A549 treated with Mapracorat at 1 μM for 4 hours (cell line): ENCODE measurements at places on chromosomes 16 and 17. TPM values are rescaled to one million over a fixed set of nuclear protein-coding genes. Genes with fewer than 3 reads are reported as not detected.

KCNG4 gene
- not detected in 5 replicates for total RNA-seq

KIAA0753 gene
- total RNA-seq, result 17.5 to 20.8 TPM (median 19.1 TPM) in 5 replicates

DNAI2 gene
- total RNA-seq, result not detected in 5 replicates

ASGR1 gene
- 0.77 to 1.3 TPM (median 1.0 TPM) in 5 replicates for total RNA-seq

OSGIN1 gene
- total RNA-seq, result 17.1 to 33.8 TPM (median 18.6 TPM) in 5 replicates

KRTAP4-3 gene
- total RNA-seq, result not detected in 5 replicates

TMC8 gene
- 0.16 to 0.27 TPM (median 0.26 TPM) in 5 replicates for total RNA-seq

RSL1D1 gene
- total RNA-seq, result 209 to 273 TPM (median 227 TPM) in 5 replicates

SLC12A3 gene
- not detected in 5 replicates for total RNA-seq

PDE6G gene
- total RNA-seq, result 1.4 to 3.3 TPM (median 2.0 TPM) in 5 replicates

CX3CL1 gene
- 0.07 to 0.18 TPM (median 0.12 TPM) in 5 replicates for total RNA-seq

TEKT1 gene
- 0.04 to 0.23 TPM (median 0.07 TPM) in 4 of 5 replicates, not detected in the other for total RNA-seq

PRSS8 gene
- total RNA-seq, result 1.1 to 2.2 TPM (median 1.5 TPM) in 5 replicates

SBK1 gene
- 0.19 to 0.36 TPM (median 0.26 TPM) in 5 replicates for total RNA-seq

ANKFY1 gene
- 23.7 to 31.9 TPM (median 30.3 TPM) in 5 replicates for total RNA-seq

GPT2 gene
- total RNA-seq, result 8.1 to 11.5 TPM (median 10.7 TPM) in 5 replicates

PCGF2 gene
- total RNA-seq, result 35.7 to 63.3 TPM (median 58.9 TPM) in 5 replicates

CDH15 gene
- 0.07 to 0.15 TPM (median 0.08 TPM) in 5 replicates for total RNA-seq

CAPN15 gene
- 39.5 to 81.2 TPM (median 72.0 TPM) in 5 replicates for total RNA-seq

RASD1 gene
- 1.4 to 1.7 TPM (median 1.5 TPM) in 5 replicates for total RNA-seq

CCL5 gene
- total RNA-seq, result 1.1 to 1.5 TPM (median 1.2 TPM) in 5 replicates

TMEM100 gene
- 0.15 TPM in 1 of 5 replicates, not detected in the others for total RNA-seq

CDT1 gene
- 24.3 to 34.5 TPM (median 31.0 TPM) in 5 replicates for total RNA-seq

RNF112 gene
- 0.57 to 1.4 TPM (median 0.92 TPM) in 5 replicates for total RNA-seq

SRCIN1 gene
- 1.3 to 2.9 TPM (median 2.4 TPM) in 5 replicates for total RNA-seq

MT3 gene
- total RNA-seq, result 0.29 to 0.64 TPM (median 0.48 TPM) in 3 of 5 replicates, not detected in the others

PRSS33 gene
- not detected in 5 replicates for total RNA-seq

PRAC2 gene
- not detected in 5 replicates for total RNA-seq

CORO1A gene
- total RNA-seq, result 2.0 to 3.6 TPM (median 2.8 TPM) in 5 replicates

SPATA33 gene
- total RNA-seq, result 13.2 to 18.6 TPM (median 17.5 TPM) in 5 replicates

PDIA2 gene
- 0.11 to 0.65 TPM (median 0.42 TPM) in 5 replicates for total RNA-seq

NOTUM gene
- total RNA-seq, result 0.31 to 0.53 TPM (median 0.39 TPM) in 5 replicates

CRHR1 gene
- total RNA-seq, result 0.07 to 0.28 TPM (median 0.17 TPM) in 4 of 5 replicates, not detected in the other

RUNDC3A gene
- total RNA-seq, result 0.74 to 1.1 TPM (median 0.83 TPM) in 5 replicates

MARVELD3 gene
- total RNA-seq, result 0.19 to 0.34 TPM (median 0.29 TPM) in 5 replicates

SLX4 gene
- 3.5 to 5.3 TPM (median 4.7 TPM) in 5 replicates for total RNA-seq

C1QTNF1 gene
- 41.8 to 54.0 TPM (median 46.9 TPM) in 5 replicates for total RNA-seq

RHBDF1 gene
- total RNA-seq, result 22.6 to 32.3 TPM (median 29.3 TPM) in 5 replicates

PNMT gene
- 0.27 to 0.68 TPM (median 0.33 TPM) in 4 of 5 replicates, not detected in the other for total RNA-seq

TBX4 gene
- 0.23 to 0.36 TPM (median 0.30 TPM) in 5 replicates for total RNA-seq

GJC1 gene
- total RNA-seq, result 24.2 to 32.0 TPM (median 27.0 TPM) in 5 replicates

HS3ST3B1 gene
- total RNA-seq, result 0.59 to 1.0 TPM (median 0.86 TPM) in 5 replicates

HSPB9 gene
- not detected in 5 replicates for total RNA-seq

ZG16B gene
- total RNA-seq, result 0.34 to 0.96 TPM (median 0.80 TPM) in 5 replicates

METRN gene
- total RNA-seq, result 73.6 to 219 TPM (median 212 TPM) in 5 replicates

RNF43 gene
- 0.19 to 0.47 TPM (median 0.28 TPM) in 5 replicates for total RNA-seq

LIMD2 gene
- 8.7 to 14.4 TPM (median 10.6 TPM) in 5 replicates for total RNA-seq

PPP1R9B gene
- total RNA-seq, result 38.9 to 52.2 TPM (median 51.3 TPM) in 5 replicates

KRTAP4-5 gene
- not detected in 5 replicates for total RNA-seq

SCN4A gene
- total RNA-seq, result 0.02 to 0.20 TPM (median 0.05 TPM) in 5 replicates

CNTROB gene
- total RNA-seq, result 37.3 to 47.1 TPM (median 40.3 TPM) in 5 replicates

TBC1D3I gene
- 0.23 to 0.35 TPM (median 0.27 TPM) in 3 of 5 replicates, not detected in the others for total RNA-seq

MYH13 gene
- total RNA-seq, result not detected in 5 replicates

GPR142 gene
- total RNA-seq, result not detected in 5 replicates

TAT gene
- total RNA-seq, result 0.04 to 0.05 TPM in 2 of 5 replicates, not detected in the others
